A549 treated with DMSO at 1 μM for 4 hours (cell line): ENCODE measurements at places on chromosomes 5 and 9. TPM values are rescaled to one million over a fixed set of nuclear protein-coding genes. Genes with fewer than 3 reads are reported as not detected.

The SEMA6A gene
- 0.05 to 0.31 TPM (median 0.17 TPM) in 5 replicates for total RNA-seq

The FAM221B gene
- total RNA-seq, result not detected in 5 replicates

The RGMB gene
- 8.5 to 9.9 TPM (median 9.0 TPM) in 5 replicates for total RNA-seq

The CDX1 gene
- not detected in 5 replicates for total RNA-seq

The C5orf34 gene
- total RNA-seq, result 4.3 to 5.6 TPM (median 4.9 TPM) in 5 replicates

The DCAF12 gene
- total RNA-seq, result 35.2 to 43.7 TPM (median 41.1 TPM) in 5 replicates

The GKAP1 gene
- total RNA-seq, result 3.8 to 7.0 TPM (median 5.5 TPM) in 5 replicates

The SLC36A2 gene
- not detected in 5 replicates for total RNA-seq

The SPINK13 gene
- not detected in 5 replicates for total RNA-seq

The ADRA1B gene
- total RNA-seq, result 8.1 to 11.7 TPM (median 10.3 TPM) in 5 replicates

The SOX30 gene
- 0.03 to 0.05 TPM in 2 of 5 replicates, not detected in the others for total RNA-seq

The TCF7 gene
- 17.0 to 20.7 TPM (median 17.1 TPM) in 5 replicates for total RNA-seq

The ZNF462 gene
- 4.9 to 6.2 TPM (median 5.9 TPM) in 5 replicates for total RNA-seq

The KCNV2 gene
- not detected in 5 replicates for total RNA-seq

The CDC42SE2 gene
- total RNA-seq, result 27.1 to 34.1 TPM (median 30.3 TPM) in 5 replicates
